H1 (cell line): ENCODE measurements at places on chromosomes 16 and 17. TPM values are rescaled to one million over a fixed set of nuclear protein-coding genes. Genes with fewer than 3 reads are reported as not detected.

The TMEM95 gene
- 0.38 TPM in 1 of 2 replicates, not detected in the other for total RNA-seq

The DNAAF8 gene
- 0.17 TPM in 1 of 2 replicates, not detected in the other for total RNA-seq

The RCVRN gene
- total RNA-seq: not detected in 2 replicates

The KRT23 gene
- not detected in 2 replicates for total RNA-seq

The C16orf92 gene
- not detected in 2 replicates for total RNA-seq

The CENPN gene
- total RNA-seq: 57.2 and 67.0 TPM in 2 replicates

The KAT2A gene
- total RNA-seq: 32.5 and 34.2 TPM in 2 replicates

GRCh38 chr17:72332367-72332766 is 211.5 kb downstream of the SOX9 start:
- H3K36me3 ChIP-seq: no peaks in the 10 kb centered on the region
- no peaks in the 10 kb centered on the region for H3K4me1 ChIP-seq
- no peak for DNase-seq
- H3K27ac ChIP-seq: no peak overlapping the region
- no peak overlapping the region for H3K4me3 ChIP-seq

DNA sequence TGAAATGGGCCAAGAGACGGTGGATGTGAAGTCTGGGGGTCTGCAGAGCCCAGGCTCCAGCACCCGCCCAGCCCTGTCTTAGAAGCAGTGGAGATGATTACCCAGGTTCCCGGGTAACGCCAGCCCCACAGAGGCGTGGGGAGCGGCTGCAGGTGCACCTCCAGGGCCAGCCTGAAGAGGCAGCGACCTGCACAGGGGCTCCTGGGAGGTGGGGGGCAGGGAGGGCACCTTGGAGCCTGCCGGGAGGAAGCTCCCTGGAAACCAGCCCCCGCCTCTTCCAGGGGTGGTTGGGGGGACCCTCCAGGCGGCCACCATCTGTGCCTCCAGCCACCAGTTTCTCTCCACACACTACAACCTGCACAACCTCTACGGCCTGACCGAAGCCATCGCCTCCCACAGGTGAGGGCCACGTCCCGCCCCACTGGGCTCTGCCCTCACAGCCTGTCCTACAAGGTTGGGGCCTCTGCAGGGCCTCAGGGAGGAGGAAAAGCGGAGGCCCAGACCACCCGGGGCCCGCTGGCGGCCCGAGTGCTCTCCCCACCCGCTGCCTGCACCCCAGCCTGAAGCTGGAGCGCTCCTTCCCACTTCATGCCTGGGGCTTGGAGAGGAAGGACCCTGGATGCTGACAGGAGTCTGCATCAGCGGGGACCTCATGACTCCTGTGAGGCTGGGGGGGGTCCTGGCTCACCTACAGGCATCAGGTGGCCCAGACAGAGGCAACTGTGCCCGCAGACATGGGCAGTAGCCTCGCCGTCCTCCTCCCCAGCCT is 10.5 kb downstream of the GAA start:
- H3K36me3 ChIP-seq: no peaks in the 10 kb centered on the region
- H3K4me1 ChIP-seq: peaks cover 6% of the 10 kb centered on the region
- H3K4me3 ChIP-seq: no peak overlapping the region
- no peak for DNase-seq
- H3K27me3 ChIP-seq: no peaks in the 10 kb centered on the region
- H3K27ac ChIP-seq: no peak overlapping the region

- no peaks in the 10 kb centered on the region for H3K27me3 ChIP-seq
- no peaks in the 10 kb centered on the region for H3K36me3 ChIP-seq
- H3K27ac ChIP-seq: no peak overlapping the region
- H3K4me3 ChIP-seq: no peak overlapping the region
Measured at GRCh38 chr17:64442541-64442971, 6.4 kb upstream of the MILR1 start.

GRCh38 chr16:1640261-1640941 is 28.2 kb downstream of the CRAMP1 start:
- no peak overlapping the region for H3K27ac ChIP-seq
- DNase-seq: no peak
- H3K4me3 ChIP-seq: no peak overlapping the region
- H3K27me3 ChIP-seq: no peaks in the 10 kb centered on the region

- no peak for DNase-seq
- H3K4me3 ChIP-seq: no peak overlapping the region
- no peaks in the 10 kb centered on the region for H3K36me3 ChIP-seq
- no peak overlapping the region for H3K27ac ChIP-seq
Measured at GRCh38 chr17:8922451-8922850, 43.1 kb downstream of the PIK3R5 start.

- no peaks in the 10 kb centered on the region for H3K36me3 ChIP-seq
- H3K27me3 ChIP-seq: no peaks in the 10 kb centered on the region
- H3K4me3 ChIP-seq: no peak overlapping the region
- H3K27ac ChIP-seq: no peak overlapping the region
Measured at GRCh38 chr17:9062399-9062902, 41.1 kb downstream of the NTN1 start.

GRCh38 chr16:71426880-71427615 is 14.8 kb downstream of the TLE7 start:
- peaks cover 4% of the 10 kb centered on the region; the same call in 1 of the 2 replicates for H3K27me3 ChIP-seq
- no peaks in the 10 kb centered on the region for H3K36me3 ChIP-seq
- no peak for DNase-seq
- no peak overlapping the region for H3K4me3 ChIP-seq

GRCh38 chr17:5527601-5528250 is 41.4 kb downstream of the MIS12 start:
- no peaks in the 10 kb centered on the region for H3K27me3 ChIP-seq
- no peak overlapping the region for H3K27ac ChIP-seq
- no peak for DNase-seq
- no peaks in the 10 kb centered on the region for H3K36me3 ChIP-seq

DNA sequence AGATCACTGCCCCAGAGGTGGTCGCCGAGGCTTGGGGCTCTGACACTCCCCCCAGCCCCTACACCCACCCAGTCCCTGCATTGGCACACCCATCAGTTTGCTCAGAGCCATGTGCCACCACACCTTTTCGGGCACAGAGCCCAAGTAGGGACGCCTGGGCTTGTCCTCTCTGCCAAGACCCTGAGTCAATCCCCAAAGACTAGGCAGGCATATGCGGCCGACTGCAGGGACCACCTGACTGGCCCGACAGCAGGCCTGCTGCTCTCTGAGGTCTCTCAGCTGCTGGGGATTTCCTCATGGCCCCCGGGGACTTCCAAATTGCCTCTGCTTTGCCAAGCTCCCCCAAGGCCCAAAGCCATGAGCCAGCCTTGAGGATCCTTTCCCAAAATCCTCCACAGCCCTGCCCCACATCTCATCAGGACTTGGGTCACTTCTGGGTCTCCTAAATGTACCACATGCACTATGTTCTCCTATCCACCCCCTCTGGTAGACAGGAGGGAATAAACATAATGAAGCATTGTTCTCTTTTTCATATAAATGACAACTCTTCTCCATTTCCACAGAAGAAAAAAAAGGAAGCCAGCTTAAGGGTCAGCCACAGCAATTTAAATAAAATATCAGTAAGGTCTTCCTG is 30.6 kb downstream of the MYO18A start:
- no peaks in the 10 kb centered on the region for H3K36me3 ChIP-seq
- H3K27ac ChIP-seq: no peak overlapping the region
- H3K4me3 ChIP-seq: peak overlapping the region; percentile 32; the same call in 1 of the 2 replicates
- no peak for DNase-seq

- peak overlapping the region; percentile 57 for H3K4me3 ChIP-seq
- H3K27ac ChIP-seq: no peak overlapping the region
- peaks cover 35% of the 10 kb centered on the region for H3K27me3 ChIP-seq
- H3K4me1 ChIP-seq: peaks cover 15% of the 10 kb centered on the region
- no peaks in the 10 kb centered on the region for H3K36me3 ChIP-seq
- DNase-seq: no peak
Measured at GRCh38 chr17:38571833-38572668, 33.7 kb downstream of the SRCIN1 start.

DNA sequence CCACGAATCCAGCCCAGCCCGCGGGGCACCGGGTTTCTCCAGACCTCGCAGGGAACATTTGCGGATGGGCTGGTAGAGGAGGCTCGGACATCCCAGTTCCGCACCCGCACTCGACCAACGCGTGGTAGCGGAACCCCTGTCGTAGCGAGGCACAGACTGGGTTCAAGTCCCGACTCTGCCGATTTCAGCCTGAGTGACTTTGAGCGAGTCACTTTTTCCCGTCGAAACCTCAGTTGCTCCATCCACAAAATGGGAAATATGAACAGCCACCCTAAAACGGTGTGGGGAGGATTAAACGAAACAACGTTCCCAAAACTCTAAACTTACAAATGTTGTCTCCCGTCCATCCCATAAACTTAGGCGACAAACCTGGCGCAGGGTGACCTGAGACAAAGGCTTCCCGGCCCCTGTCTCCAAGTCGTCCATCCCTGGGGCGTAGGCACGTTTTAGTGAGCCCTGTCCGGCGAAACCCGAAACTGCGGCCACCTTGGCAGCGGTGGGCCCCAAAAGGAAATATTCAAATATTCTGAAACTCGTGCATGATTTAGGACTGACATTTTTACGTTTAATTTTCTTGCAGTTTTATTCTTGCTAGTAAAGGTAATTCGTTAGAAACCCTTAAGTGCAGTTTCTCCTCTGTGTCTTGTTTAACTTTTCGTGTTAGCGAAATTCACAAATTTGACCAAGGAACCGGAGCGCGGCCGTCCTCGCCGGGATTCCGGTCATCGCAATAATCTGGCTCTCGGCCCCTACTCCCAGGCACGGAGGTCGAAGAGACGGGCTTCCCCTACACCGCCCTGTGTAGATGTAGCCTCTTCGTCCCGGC is 1.9 kb upstream of the MLLT6 start:
- no peaks in the 10 kb centered on the region for H3K36me3 ChIP-seq
- H3K4me3 ChIP-seq: peak overlapping the region; percentile 31; the same call in 1 of the 2 replicates
- H3K4me1 ChIP-seq: peaks cover 32% of the 10 kb centered on the region

- DNase-seq: no peak
- H3K4me1 ChIP-seq: no peaks in the 10 kb centered on the region
- H3K27ac ChIP-seq: no peak overlapping the region
Measured at GRCh38 chr16:70391881-70392481, 45.3 kb downstream of the DDX19A start.

DNA sequence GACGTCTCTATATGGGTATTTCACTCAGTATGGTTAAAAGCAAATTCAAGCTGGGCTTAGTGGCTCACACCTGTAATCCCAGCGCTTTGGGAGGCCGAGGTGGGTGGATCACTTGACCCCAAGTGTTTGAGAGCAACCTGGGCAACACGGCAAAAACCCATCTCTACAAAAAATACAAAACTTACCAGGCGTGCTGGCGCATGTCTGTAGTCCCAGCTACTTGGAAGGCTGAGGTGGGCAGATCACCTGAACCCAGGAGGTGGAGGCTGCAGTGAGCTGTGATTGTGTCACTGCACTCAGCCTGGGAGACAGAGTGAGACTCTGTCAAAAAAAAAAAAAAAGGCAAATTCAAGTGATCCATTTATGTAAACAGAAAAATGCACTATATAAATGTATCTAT is 1.3 kb upstream of the TNFRSF17 start:
- no peak overlapping the region for H3K27ac ChIP-seq
- no peaks in the 10 kb centered on the region for H3K4me1 ChIP-seq
- H3K36me3 ChIP-seq: no peaks in the 10 kb centered on the region
- no peak for DNase-seq
- no peak overlapping the region for H3K4me3 ChIP-seq

DNA sequence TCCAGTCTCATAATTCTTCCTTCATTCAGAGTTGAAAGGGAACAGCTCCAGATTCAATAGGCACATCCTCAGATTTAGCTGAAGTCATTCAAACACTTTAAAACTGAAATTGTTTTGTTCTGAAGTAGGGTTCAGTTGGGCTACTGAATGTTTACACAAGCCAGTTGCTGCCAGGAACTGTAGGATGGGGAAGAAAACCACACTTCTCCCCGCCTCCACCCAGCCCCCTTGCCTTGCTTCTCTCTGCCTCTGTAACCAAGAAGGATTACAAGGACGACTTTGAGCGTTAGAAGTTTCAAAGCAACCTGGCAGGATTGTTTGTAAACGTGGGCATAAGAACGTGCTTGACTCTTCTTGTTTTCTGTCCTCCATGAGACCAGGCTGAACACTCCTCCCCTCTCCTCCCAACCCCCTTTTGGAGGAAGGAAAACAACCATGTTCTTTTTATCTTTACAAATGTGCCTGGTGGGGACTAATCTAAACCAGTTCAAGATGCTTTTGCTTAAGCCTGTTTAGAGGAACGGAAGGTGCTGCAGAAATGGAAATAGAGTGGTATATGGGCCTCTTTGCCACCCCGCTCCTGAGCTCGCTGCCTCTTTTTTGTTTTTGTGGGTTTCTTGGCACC is 287.9 kb downstream of the FTO start:
- no peak overlapping the region for H3K27ac ChIP-seq
- H3K27me3 ChIP-seq: no peaks in the 10 kb centered on the region
- no peak for DNase-seq
- H3K4me3 ChIP-seq: no peak overlapping the region

- no peak for DNase-seq
- no peak overlapping the region for H3K4me3 ChIP-seq
- no peaks in the 10 kb centered on the region for H3K36me3 ChIP-seq
Measured at GRCh38 chr17:65406552-65406951, 154.9 kb downstream of the AXIN2 start.

GRCh38 chr17:18315562-18315922 is 449 bp downstream of the SMCR8 start:
- no peaks in the 10 kb centered on the region; the same call in 1 of the 2 replicates for H3K4me1 ChIP-seq
- H3K4me3 ChIP-seq: peak overlapping the region; percentile 85
- no peaks in the 10 kb centered on the region for H3K27me3 ChIP-seq
- peak overlapping the region; percentile 84 for H3K27ac ChIP-seq
- no peak for DNase-seq
- H3K36me3 ChIP-seq: peaks cover 12% of the 10 kb centered on the region; the same call in 1 of the 2 replicates

- no peak overlapping the region for H3K4me3 ChIP-seq
- no peak overlapping the region for H3K27ac ChIP-seq
- peaks cover 17% of the 10 kb centered on the region for H3K36me3 ChIP-seq
- no peaks in the 10 kb centered on the region for H3K27me3 ChIP-seq
- DNase-seq: no peak
Measured at GRCh38 chr16:11735787-11736186, 6.9 kb downstream of the TXNDC11 start.

DNA sequence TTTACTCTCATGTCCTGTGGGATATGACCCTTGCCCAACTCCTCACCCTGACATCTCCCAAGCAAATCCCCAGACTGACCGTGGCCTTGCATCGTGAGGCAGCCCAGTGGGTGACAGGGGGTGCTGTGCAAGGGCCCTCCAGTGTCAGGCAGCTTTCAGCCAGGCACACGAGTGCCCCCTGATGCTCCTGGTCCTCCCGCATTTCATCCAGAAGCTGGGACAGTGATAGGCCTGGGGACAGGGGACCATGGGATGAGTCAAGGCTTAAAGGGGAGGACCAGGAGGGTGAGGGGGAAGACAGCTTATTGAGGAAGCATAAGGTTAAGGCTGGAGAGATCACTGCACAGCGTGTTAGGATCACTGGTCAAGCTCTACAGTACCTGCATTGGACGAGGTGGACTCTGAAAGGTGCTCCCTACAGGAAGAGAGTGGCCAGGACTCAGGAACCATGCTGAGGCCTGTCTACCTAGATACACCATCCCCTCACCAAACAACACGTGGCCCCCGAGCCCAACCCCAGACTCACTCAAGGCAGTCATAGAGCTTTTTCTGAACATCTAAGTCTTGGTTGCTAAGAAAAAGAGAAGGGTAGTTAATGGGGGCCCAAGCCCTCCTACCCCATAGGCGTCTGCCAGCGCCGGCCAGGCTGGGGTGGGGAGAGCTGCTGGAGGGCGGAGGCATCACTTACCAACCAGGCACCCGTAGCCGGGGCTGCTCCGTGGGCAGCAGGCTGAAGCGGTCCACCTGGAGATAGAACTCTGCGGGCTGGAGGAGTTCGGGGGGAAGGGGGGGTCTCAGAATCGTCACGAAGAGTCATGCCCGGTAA is 998 bp downstream of the ACD start:
- no peaks in the 10 kb centered on the region for H3K36me3 ChIP-seq
- H3K27ac ChIP-seq: no peak overlapping the region
- H3K4me1 ChIP-seq: peaks cover 9% of the 10 kb centered on the region
- H3K27me3 ChIP-seq: peaks cover 5% of the 10 kb centered on the region; the same call in 1 of the 2 replicates
- peak overlapping the region; percentile 90 for H3K4me3 ChIP-seq
- no peak for DNase-seq
